CD4-positive, alpha-beta T cell treated with Interleukin-6 at 100 ng/mL for 8 hours (primary cell): ENCODE measurements at places on chromosomes 5 and 9.

GRCh38 chr5:153748823-153749222 is 258.4 kb downstream of the GRIA1 start:
- no peak for DNase-seq

DNA sequence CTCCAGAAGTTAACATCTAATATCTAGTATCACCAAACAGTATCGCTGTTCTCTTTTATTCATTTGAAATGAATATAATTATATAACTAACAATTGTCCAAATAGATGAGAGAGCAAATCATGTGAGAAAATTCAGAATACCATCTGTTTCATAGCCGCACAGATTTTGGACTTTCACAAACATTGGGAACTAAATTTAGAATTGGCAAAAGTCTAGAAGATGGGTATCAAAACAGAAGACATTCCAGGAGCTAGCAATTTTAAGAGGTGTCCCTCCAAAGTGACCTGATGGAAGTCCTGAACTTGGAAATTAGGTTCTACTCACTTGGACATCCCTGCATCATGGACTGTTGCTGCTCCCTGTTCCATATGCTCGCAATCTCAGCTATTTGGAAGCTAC is 57.0 kb upstream of the FSD1L start:
- DNase-seq, result no peak

DNA sequence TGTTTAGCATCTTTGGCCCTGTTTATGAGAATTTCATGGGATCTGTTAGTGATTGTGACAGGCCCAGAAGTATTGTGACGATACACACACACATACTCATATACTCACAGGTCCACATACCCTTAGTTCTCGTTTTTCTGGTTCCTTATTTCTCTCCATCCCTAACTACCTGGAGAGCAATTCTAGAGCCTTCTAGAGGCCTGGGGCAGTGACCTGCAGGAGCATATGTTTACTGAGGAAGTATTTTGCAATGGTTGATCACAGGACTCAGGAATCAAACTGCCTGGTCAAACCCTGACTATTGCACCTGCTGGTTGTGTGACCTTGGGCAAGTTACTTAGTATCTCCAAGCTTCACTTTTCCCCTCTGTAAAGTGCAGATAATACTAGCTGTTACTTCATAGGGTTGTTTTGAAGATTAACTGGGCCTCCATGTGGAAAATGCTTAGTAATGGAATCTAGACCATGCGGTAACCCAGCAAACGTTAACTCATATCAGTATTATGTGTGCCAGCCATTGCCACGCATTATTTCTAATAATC is 8.7 kb downstream of the PAPPA start:
- no peak for DNase-seq

DNA sequence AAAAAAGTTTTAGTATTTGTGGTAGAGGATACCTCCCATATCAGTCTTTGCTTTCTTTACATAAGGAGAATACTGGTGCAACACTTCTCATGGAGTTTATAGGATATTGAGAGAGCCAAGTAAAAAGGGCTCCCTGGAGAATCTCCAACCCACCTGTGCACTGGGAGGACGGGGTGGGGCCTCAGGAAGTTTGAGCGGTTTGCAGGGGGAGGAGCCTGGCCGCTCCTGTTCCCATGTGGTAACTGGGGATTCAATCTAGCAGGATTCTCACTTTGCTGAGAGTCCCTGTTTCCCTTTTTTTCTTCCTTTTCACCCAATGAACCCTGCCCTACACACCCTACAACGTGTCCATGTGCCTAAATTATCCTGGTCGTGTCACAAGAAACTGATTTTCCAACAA is 82.8 kb downstream of the APTX start:
- DNase-seq, result no peak

DNA sequence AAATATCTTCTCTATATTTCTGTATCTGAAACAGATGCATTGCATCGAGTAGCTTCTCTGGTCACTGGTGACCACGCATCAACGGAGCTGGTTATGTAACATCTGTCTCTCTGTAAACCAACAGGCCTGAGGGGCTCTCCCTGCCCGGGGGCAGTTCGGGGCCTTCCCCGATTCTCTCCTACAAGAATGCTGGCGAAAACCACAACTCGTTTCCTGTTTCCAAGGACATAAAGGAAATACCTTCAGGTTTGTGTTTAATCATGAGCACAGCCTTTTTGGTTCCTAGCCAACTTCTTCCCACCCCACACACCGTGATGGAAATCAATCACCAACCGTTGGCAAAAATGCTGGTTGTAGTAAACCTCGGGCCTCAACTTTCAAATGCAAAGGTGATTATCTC is 25.1 kb downstream of the GDNF start:
- DNase-seq, result no peak

DNA sequence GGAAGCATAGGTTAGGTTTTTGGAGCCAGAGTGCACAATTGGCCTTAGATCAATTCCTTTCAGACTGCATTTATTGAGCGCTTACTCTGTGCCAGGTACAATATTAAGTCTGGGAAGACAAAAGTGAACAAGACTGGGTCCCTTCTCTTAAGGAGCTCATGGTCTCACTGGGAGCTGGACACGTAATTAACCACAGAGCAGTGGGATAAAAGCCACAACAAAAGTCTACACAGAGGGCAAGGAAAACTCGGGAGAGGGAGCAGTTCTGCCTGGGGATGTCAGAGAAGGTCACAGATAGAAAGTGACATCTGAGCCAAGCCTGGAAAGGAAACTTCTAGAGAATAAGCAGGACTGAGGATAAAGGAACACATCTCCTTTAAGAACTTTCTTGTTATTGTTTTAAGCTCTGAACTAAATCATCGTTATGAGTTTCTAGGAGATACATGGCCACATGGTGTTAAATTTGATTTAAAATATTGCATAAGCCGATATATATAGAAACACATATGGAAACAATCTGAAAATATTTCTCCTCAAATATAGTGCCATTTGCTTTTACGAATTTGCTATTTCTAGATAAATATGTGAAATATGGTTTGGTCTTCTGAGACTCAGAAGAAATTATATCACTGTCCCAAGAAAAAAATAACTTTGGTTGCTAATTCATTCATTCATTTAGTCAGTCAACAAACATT is 40.1 kb upstream of the PDE8B start:
- DNase-seq, result no peak

DNA sequence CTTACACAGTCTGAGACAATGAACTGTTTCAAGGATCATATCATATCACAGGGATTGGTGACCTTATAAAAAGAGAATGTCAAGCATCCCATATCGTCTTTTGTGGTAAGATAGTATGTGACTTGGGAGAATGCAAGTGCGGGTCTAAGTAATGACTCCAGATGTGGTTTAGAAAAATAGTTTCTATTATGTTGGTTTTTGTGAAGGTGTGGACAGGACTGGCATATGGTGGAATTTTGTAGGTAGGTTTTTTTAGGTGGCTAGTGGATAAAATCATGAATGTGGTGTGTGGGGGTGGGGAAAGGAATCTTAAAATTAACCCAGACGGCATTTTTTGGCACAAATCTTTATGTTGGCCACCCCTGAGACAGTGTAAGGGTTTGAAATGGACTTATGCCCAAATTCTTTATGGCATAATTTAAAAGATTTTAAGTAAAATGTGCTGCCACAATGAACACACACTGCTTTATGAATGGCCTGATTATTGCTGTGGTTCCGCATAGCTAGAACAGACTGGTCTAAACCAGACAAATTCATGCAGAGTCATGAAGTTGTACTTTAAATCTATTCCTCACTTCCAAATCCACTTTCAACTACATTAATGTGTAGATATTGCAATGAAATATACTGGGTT is 204.8 kb upstream of the HAPLN1 start:
- DNase-seq, result no peak

DNA sequence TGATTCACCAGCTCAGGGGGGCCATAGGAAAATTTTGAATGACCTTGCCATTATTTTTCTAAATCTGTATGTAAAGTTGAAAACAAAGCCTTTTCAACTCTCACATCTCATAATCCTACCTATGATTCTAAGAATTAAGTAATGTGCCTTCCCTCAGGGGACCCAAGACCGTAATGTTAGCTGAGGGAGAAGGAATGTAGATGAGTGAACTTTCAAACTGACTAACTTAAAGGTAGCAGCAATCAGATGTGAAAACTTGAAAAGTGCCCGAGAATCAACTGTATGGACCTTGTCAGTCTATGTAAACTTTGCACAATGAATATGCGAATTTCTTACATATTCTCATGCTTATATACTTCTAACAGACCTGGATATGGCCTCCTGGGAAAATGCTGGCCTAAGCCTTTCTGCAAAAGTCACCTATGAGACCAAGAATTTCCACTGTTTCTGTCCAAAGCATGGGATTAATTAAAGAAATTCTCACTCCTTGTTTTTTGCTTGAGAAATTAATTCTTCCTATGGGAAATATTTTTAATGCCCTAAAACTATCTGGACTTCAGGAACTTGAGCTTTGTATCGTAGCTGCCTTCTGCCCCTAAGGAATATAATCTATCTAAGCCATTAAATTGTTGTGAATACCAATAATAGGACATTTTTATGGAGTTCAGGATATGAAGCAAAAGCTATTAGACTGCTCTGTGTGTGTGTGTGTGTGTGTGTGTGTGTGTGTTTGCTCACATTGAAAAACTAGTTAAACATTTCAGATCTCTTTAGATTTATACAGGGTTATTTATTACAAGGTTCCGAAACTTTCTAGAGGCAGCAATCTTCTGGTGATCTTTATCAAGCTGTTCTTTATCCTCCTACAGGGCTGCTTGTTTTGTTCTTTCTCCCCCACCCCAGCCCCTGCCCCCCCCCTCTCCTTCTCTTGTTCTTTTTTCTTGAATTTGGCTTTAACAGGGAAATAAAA is 169.1 kb upstream of the CLINT1 start:
- DNase-seq, result no peak

DNA sequence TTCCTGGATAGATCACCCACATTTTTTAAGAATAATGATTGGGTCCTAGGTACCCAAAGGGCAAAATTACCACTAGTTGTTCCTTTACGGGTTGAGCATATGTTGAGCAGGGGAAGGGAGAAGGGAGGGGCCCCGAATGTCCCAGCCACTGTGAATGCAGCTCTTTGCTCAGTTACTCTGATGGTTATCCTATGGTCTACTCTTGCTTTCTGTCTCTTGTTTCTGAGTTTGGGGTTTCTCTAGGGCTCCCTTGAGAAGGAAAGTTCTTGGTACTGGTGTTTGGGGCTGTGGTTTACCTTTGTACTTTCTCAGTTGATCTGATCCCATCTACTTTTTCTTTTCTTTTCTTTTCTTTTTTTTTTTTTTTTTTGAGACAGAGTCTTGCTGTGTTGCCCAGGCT is 55.6 kb downstream of the ALG2 start:
- no peak for DNase-seq

GRCh38 chr9:135508211-135508820 is 7.8 kb downstream of the MRPS2 start:
- no peak for DNase-seq

- DNase-seq, result no peak
These were observed 134.7 kb downstream of the SEMA5A start for GRCh38 chr5:9411142-9411541.

- DNase-seq, result no peak
These were observed 54.7 kb upstream of the IRX2 start for GRCh38 chr5:2806176-2806575.

DNA sequence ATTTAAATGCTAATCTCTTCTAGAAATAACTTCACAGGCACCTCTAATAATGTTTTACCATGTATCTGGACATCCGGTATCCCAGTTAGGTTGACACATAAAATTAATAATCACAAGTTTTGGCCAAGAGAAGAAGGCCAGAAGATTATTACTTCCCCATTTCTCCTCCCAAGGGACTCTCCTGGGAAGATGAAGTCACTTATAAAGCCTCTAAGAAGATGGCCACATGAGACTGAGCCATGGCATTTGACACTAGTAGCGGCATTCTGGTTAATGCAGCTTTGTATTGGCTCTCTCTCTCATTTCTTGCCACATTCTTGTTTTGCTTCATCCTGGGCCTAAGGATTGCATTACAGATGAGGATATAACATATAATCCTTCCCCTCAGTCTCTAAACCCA is 34.5 kb upstream of the RASA1 start:
- DNase-seq, result no peak

DNA sequence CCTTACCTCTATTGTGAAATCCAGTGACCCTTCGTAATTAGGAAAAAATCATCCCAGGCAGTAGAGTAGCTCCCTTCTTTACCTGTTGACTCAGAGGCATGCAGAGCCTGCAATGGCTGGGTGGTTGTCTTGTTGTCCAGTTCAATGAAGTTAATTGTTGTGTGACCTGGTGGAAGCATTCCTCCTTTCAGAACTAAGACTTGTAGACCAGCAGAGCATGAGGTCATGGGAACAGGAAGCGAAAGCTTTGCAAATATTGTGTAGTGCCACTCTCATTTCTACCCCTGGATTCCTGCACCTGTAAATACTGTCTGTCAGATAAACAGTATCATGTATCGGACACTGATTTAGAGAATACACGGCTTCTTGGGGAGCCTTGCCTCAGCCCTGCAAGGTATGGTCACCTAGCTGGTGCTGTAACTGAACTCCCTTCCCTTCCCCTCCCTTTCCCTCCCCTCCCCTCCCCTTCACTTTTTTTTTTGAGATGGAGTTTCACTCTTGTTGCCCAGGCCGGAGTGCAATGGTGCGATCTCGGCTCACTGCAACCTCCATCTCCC is 5.7 kb upstream of the PRXL2C start:
- no peak for DNase-seq

- DNase-seq, result no peak
These were observed 7.2 kb downstream of the UNC13B start for GRCh38 chr9:35168963-35169362.

- DNase-seq, result no peak
These were observed 223.5 kb downstream of the GRIA1 start for GRCh38 chr5:153713943-153714342.

DNA sequence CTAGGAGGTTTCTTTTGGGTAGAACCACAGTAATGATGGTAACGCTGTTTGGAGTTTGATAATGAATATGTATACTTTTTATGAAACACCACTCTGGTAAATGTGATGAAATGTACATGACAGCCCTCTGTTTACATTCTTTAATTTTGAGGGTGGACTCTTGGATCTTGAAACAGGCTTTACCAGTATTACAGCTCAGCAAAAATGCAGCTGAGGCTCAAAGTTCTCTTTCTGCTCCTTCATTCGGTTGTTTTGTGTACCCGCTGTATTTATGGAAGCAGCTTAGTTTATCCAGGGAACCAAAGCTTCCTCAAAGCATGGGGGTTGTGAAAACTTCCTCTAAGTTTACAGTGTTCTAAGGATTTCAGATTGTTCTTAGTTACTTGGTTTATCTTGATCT is 11.1 kb downstream of the GAPVD1 start:
- no peak for DNase-seq

DNA sequence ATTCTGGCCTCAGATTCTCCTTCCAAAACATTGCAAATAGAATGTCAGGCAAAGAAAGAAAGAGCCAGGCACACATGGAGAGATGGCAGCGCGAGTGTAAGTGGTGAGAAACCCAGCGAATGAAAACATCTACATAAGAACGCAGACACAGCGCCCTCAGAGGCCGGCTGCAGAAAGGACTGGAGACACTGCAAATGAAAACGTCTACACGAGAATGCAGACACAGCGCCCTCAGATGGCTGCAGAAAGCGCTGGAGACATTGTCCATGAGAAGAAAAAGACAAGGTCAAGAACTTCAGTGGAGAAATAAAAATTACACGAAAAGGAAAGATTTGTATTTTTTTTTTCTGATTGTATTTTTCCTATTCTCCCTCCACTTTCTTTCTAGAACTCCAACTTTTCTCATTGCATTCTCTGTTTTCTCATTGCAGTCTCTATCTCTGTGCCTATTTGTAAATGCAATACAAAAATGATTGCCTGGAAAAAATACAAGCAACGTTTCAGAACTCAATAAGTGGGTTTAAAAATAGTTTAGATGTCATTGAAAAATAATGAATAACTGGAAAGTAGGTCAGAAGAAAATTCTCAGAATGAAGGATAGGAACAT is 117.9 kb upstream of the LPCAT1 start:
- DNase-seq, result peak; percentile 79
